ENCODE measurements at places on chromosomes 16 and 17.

DNA sequence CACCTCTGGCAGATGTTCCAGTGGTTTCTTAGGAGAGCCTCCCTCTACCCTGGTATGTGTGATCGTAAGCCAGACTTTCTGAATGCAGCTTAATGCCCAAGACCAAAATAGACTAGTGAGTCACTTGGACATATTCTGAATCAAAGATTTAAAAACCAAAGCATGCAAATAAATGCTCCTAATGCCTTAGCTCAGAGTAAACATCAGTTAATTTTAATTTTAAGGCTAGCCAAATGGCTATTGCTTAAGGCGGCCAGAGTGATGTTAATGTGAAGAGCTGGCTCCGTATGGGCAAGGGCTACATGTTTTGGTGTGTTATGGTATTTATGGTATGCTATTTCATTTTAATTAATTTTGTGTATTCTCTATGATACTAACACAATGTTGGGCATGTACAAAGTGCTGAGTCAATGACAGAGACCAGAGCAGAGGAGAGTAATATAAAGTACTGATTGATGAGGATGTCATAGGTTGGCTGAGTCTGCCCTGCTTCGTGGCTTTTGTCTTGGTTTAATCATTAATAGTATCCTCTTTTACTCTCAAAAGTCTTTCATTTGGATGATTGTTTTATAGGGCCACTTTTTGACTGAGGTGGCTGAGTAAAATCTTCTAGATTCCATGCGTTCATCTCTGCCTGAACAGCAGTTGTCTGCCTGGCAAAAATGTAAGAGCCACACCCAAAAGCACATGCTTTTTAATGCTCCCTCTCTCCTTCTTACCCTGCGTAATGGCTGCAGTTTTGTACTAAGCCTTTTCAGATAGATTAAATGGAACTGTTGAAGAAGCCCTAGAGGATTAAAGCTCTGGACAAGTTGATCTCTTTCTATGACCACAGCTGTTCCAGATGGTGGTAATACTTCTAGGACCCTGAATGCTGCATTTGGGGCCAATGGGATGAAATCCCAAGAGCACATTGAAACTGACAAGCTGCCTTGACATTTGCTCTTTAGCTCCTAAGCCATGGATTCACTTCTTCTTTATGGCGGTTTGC, 59.6 kb downstream of the MAP2K6 start:
- DNase-seq: no peak

DNA sequence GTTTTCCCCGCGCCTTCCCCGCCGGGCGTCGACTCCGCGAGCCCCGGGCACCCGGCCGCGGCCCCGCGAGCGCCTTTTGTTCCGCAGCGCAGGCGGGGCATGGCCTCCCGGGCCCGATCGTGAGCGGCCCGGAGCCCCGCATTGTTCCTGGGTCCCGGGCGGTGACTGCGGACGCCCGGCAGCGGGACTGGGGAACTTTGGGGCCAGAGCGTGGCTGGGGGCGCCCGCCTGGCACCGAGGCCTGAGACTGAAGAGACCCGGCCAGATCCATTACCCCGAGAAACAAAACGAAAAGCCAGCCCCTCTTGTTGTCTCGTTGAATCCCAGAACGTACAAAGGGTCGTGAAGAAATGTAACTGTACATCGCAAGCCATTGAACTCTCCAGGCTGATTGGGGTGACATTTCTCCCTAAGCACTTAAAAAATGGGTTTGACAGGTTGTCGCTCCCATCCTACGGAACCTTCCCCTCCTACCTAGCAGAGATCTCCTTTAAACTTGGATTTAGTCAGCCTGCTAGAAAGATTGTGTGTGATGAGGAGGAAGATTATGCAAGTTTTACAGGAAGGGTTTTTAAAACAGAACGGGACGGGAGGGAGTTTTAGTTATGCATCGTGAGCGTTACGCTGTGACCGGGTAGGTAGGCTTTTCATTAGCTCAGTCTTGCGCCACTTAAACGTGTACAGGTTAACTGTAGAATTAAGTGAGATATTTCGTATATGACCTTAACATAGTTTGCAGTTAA, 825 bp downstream of the METTL9 start:
- no peak for DNase-seq

DNA sequence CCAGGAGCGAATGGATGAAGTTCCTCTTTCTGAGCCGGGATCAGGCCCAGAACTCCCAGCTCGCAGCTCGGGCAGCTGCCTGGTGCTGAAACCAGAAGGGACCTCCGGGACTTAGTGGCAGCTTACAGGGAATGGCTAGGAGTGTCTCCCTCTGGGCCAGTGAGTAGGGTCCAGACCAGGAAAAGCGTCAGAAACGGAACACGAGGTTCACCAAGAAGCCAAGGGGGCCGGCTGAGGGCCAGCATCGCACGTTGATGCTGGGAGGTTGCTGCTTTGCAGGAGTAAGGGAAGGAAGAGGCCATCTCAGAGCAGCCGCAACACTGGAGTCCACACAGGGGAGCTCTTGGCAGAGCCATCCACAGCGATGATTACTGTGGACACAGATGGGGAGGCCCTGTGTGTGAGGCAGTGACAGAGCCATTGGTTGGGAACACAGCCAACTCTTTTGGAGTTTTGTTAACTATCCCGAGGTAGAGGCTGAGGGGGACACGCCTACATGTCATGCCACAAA, 74.0 kb upstream of the CREBBP start:
- peak; percentile 77 for DNase-seq

DNA sequence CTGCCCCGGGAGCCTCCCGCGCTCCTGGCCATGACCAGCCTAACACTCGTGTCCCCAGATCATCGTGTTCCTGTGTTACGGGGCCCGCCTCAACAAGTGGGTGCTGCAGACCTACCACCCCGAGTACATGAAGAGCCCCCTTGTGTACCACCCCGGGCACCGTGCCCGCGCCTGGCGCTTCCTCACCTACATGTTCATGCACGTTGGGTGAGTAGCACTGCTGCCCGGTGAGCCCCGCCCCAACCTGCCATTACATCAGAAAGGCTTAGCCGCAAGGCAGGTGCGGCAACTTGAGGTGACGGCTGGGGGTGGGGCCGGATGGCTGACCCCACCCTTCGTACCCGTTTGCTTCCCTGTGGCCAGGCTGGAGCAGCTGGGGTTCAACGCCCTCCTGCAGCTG, 1.4 kb downstream of the RHBDL1 start:
- DNase-seq: no peak

GRCh38 chr16:5709889-5710288, 612.3 kb upstream of the EEF2KMT start:
- DNase-seq: no peak

All from left forelimb (tissue), 1 donor.